ENCODE measurements at places on chromosomes 3 and 15. TPM values are rescaled to one million over a fixed set of nuclear protein-coding genes. Genes with fewer than 3 reads are reported as not detected.

DNA sequence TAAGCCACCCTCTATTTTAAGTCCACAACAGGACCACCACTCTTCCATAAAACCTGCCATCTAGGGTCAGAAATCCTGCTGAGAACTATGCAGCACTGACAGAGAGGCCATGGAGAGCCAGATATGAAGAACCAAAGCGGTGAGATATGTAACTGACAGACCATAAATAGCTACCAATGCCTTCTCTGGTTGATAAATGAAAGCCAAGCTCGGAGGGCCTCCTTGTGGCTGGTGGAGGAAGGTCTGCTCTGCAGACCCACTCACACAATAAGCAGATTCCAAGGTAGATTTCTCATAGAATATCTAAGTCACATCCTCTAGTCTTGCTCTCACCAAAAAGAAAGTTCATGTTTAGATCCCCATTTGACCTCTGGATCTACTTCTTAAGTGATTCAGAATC, 38.9 kb downstream of the RYK start:
- DNase-seq, result no peak

GRCh38 chr15:81111018-81111417, 23.1 kb upstream of the CFAP161 start:
- DNase-seq, result no peak

DNA sequence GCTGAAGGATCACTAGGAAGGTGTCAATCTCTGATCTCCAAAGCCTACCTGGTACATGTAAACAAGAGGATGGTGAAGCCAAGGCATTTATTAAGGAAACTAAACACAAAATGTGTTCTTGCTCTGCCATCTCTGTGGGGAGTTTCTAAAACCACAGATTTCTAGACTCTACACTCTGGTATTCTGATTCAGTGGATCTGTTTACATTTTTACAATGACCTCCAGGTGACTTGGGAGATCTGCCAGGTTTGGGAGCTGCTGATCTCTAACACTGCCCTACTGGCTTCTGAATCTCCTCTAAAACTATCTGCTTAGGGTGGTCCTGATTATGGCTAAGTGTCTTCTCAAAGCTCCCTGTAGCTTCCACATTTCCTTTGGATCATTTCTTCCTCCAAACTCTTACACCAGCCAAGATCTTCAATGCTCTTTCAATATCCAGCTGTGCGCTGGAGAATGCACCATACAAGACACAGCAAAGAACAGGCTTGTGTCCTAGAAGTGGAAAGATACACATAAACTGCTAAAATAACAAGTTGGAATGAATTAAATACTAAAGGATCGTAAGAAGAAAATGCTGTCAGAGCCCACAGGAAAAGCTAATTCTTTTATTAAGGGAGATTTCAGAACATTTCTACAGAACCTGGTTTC, 72.7 kb downstream of the GREM1 start:
- no peak for DNase-seq

SLC51A gene
- polyA plus RNA-seq, result 18.2 TPM

GRCh38 chr3:69527498-69527897, 141.6 kb upstream of the FRMD4B start:
- no peak for DNase-seq

Measured in renal pelvis (tissue), 12 donors.